ENCODE measurements at places on chromosomes 4 and X.
A peak's percentile ranks its signal among the peaks of the same experiment; 100 is the strongest.

DNA sequence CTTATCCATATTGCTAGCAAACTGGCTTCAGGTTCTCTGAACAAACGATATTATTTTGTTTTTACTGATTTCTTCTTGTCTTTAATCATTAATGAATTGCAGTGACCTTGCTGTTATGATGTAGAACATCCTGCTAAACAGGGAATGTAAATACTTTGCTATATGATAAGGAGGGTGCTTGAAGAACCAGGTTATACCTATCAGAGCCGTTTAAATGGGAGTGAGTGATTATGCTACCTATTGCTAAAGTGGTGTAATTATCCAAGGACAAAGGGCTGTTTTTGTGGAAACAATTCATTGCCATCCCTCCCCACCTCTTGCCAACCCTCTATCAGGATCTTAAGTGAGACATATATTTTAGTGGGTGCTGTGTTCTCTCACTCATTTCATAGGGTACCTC, 788.9 kb downstream of the RPA4 start:
- no peak for DNase-seq

- DNase-seq: no peak
Measured at GRCh38 chrX:2767631-2768455, 16.0 kb downstream of the XG start.

DNA sequence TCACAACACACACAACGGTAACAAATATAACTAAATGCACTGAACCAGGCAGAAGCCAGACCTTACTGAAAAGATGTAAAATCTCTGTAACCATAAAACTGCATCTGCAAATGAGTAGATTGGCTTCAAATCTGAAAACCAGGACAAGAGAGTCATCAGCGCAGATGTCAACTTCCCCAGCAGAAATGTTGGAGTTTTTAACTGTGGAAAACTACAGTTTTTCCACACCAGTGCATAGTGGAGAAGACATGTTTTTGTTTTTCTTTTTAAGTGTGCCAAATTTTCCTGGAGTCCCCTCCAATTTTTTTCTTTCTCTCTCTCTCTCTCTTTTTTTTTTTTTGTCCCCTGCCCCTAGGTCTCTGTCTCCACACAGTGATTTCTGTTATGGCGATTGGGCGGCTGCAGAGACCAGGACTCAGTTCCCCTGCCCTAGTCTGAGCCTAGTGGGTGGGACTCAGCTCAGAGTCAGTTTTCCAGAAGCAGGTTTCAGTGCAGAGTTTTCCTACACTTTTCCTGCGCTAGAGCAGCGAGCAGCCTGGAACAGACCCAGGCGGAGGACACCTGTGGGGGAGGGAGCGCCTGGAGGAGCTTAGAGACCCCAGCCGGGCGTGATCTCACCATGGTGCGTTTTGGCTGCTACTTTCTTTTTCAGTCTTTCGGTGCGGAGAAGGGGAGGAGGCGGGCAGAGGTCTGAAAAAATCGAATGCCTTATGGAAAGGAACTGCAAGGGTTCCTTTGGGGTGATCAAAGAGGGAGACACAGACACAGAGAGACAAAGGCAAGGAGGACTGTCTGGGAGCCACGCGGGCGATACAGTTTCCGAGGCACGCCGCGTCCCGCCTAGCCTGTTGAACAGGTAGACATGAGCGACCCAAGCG, at the start of gene GUCY1A1:
Gene GUCY1A1 (plus strand): TSS at position 505 of the 878 bp plus-strand sequence. CDS start 30,020 bp downstream, outside the sequence.
- DNase-seq: peak; percentile 62

- DNase-seq: no peak
Measured at GRCh38 chr4:105679186-105679585, 29.3 kb downstream of the INTS12 start.

DNA sequence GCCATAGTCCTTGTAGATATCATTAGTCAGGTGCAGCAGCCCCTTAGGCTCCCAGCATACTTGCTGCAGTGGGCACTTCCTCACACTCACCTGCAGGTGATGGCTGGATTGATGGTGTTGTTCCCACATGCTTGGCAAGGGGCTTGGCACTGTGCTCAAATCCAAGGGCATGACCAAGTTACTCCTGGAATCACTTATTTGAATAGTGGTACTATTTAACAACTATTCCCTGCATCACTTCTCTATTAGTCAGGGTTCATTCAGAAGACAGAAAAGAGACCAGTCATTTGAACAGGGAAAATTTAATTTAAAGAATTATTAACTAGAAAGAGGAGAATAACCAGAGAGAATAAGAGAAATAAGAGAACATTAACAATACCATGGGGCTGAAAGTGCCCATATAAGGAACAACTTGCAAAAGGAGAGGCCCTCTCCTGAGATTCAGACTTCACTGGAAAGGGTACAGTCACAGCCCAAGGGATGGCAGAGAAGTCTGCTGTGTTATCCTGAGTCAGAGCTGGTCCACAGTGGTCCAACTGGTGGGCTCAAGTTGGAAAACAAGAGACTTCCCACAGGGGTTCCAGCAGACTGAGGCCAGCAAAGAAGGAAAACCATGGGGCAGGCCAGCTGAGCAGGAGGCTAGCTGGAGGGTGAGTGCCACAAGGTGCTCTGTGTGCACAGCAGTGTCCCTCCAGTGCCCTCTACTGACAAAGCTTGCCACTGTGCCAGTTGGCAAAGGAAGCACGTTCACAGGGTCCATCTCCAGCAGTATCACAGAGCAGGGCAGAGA, 9.8 kb downstream of the SPP1 start:
- DNase-seq: peak; percentile 59

DNA sequence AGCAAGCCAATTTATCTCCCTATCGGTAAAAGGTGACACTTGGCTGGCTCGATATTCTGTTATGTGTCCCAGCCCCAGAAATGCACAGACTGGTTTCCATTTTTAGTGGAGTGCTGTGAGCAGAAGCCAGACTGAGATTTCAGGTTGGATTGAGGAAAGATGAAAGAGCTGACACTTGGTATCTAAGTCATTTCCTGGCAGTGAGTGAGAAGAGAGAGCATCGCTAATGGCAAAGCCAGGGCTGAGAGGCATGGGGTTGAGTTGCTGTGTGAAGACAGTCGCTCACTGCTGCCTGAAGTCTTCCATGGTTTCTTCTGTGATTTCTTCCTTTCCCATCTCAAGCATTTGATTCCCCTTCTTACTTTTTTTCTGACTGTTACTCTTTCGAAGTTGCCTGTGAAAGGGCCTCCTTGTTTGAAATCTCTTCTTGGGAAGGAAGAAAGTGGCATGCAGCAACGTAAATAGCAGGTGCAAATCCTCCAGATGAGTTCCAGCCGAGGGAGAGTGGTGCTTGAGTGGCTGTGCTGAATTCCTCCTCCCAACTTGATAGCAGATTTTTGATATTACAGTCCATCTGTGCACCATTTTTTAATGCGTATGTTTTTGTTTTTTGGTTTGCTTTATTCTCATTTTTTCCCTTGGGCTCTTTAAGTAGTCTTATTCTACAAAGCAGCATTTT, 109.2 kb upstream of the LIMCH1 start:
- no peak for DNase-seq

DNA sequence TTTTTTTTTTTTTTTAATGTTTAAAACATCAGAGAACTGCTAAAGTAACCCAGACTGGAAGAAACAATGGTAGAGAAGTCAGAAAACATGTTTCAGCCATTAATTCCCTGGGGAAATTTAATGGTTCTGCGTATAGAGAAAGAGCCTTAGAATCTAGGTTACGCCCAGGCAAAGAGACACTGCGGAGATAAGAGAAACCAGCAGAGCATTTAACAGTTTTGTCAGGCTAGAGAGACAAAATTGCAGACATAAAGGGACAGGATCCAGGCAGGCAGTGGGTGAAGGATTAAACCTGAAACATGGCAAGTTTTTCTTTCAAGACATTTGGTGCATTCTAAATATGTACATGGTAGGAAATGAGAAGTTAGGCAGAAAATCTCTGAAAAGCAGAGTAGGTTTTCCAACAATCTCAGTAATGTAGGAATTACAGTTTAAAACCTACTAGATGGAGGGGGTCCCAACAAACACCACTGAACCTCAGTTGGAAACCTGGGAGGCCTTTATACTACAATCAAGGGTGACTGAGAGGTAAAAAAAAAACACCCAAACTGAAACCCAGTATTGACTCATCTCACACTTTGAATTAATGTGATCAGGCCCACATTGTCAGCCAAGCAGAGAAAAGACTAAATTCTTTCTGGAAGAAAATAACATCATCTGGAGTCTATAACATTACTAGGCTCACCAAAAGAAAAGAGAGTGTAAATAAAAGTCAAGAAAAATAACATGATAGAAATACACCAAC, 254.2 kb upstream of the NWD2 start:
- DNase-seq: no peak

- no peak for DNase-seq
Measured at GRCh38 chrX:8424912-8425311, 39.7 kb upstream of the VCX3B start.

GRCh38 chr4:55411621-55412020, 15.9 kb downstream of the TMEM165 start:
- no peak for DNase-seq

- no peak for DNase-seq
Measured at GRCh38 chr4:88217169-88217568, 58.7 kb upstream of the ABCG2 start.

- DNase-seq: no peak
Measured at GRCh38 chr4:11608992-11609391, 180.3 kb upstream of the HS3ST1 start.

DNA sequence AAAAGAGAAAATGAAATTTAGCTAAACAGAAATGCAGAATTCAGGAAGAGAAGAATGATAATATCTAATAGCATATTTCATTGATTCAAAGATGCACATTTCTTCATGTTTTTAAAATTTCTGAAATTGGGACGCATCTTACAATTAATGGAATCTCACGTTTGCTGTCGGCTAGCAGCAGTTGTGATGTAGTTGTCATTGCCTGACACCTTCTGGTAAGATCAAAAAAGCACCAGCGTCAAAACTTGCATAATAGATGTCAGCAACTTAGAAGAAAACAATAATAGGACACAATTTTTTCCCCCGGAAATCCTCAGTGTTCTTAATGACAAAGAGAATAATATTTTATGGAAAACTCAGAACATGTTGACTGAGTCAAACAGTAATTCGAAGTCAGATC, 29.8 kb upstream of the SLC7A3 start:
- DNase-seq: no peak

DNA sequence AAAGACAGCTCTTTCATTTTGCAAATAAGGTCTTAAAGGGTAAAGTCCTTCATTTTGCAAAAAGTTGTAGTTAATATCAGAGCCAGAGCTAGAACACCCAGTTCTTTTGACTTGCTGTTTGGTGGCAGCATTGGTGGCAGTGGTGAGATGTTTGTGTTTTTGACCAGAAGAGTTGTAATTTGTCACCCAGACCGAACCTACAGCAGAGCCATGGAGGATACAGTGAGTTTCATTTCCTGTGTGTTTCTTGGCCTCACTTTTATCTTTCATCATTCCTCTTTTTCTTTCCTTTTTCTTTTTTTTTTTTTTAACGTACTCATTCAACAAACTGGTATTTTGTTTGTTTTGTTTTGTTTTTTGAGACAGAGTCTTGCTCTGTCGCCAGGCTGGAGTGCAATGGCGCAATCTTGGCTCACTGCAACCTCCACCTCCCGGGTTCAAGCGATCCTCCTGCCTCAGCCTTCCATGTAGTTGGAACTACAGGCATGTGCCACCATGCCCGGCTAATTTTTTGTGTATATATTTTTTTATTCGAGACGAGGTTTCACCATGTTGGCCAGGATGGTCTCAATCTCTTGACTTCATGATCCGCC, 116.4 kb downstream of the AFF1 start:
- DNase-seq: no peak

DNA sequence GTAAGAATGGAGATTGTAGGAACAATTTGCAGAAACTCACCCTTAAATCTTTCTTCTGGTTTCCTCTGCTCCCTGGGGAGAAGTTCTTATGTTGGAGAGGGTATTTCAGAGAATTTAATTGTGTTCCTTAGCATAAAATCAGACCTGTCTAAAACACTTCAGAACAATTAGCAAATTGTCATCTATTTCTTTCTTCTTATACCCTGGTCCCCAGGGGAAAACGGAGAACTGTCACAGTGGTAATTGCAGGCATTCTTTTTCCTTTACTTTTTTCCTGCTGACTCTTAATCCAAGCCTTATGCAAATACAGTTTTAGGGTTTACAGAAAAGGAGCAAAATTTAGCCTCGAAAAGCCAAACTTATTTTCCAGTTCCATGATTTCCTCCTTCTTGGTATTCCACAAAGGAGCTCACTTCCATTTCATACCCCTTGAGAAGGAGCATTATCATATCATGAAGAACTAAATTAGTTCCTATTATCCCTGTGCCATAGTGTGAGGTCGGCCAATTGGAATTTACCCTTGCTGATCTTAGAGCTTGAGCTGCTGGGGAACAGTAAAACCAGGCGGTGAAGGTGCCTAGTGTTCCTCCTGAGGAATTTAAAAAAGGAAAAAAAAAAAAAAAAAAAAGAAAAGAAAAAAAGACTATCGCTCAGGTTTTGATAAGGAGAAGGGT, 173.8 kb downstream of the IL15 start:
- DNase-seq: no peak

DNA sequence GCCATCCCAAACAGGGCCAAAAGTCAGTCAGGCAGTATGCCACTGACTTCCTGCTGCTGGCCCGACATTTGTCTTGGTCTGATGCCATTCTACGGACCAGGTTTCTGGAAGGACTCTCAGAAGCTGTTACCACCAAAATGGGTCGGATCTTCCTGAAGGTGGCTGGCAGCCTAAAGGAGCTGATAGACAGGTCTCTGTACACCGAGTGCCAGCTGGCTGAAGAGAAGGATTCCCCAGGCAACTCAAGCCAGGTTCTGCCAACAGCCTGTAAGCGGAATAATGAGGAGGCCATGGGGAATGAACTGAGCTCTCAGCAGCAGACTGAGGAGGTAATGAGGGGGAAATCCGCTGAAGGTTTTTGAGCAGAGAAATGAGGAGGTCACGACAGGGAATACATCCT, 95.7 kb downstream of the RTL9 start:
- DNase-seq: no peak

DNA sequence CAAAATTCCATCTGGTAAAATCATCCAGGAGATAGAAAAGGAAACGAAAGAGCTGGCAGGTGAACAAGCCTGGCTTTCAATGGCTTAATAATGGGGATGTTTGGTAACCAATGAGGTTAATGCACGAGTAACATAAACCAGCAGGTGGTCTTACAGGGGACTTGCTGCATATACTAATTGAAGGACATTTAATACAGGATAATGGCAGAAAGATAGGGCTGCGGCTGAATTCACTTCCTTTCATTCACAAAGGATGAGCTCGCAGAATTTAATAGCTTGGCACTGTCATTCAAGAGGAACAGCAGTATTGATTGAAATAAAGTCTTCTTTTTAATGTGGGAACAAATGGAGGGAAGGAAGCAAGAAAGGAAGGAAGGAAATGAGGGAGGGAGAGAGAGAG, 156.3 kb upstream of the RAI2 start:
- no peak for DNase-seq

- no peak for DNase-seq
Measured at GRCh38 chrX:131724292-131724691, 180.4 kb downstream of the OR13H1 start.

- DNase-seq: no peak
Measured at GRCh38 chr4:118823471-118823870, 12.5 kb downstream of the SEC24D start.

- DNase-seq: no peak
Measured at GRCh38 chr4:120215350-120215749, 148.7 kb upstream of the MAD2L1 start.

GRCh38 chr4:15878011-15878410, 60.5 kb downstream of the FGFBP1 start:
- no peak for DNase-seq

Measured in right forelimb (tissue), 1 donor.